ENCODE measurements at places on chromosomes 7 and 10.

DNA sequence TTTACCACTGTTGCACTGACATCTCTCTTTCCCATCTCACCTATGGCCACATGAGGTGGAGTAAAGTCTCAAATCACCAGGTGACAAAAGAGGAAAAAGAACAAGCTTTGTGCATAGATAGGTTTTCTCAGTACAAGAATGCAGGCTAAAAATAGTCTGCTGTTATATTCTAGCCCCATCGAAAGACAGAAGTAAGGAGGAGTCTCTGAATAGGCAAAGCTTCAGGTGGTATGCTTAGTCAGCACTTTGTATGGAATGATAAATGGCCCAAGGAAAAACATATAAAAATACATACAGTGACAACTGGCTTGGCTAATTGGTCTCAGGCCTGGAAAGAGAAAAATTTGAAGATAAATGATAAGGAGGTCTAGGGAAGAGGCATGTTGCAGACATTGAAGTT is 39.6 kb upstream of the KCND2 start:
- no peak for DNase-seq

GRCh38 chr10:90936276-90936659 is 15.4 kb upstream of the ANKRD1 start:
- no peak for DNase-seq

DNA sequence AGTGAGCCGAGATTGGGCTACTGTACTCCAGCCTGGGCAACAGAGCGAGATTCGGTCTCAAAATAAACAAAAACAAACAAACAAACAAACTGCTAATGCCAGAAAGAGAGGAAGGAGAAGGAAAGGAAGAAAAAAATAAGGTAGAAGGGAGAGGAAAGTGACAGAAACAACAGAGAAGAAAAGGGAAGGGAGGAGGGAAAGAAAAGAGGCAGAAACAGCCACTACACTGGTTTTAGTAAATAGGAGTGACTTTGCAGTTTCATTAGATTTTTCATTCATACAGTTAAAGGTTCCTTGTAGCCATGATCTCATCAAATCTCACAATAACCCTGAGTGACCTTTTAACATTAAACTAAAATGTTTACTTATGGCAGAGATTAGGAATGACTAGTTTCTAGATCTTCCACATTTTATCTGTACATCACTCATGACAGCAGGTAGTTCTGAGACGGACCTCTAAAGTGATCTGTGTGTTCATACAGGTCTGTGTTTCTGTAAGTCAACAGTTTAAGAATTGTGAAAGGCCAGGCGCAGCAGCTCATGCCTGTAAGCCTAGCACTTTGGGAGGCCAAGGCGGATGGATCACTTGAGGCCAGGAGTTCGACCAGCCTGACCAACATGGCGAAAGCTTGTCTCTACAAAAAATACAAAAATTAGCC is 191.3 kb upstream of the KLF14 start:
- DNase-seq: no peak

- DNase-seq: no peak
Measured at GRCh38 chr10:63738410-63738809, 217.2 kb downstream of the REEP3 start.

GRCh38 chr10:104563051-104563450 is 78.0 kb upstream of the SORCS3 start:
- no peak for DNase-seq

Data from BE2C (cell line).